HCT116 (cell line): ENCODE measurements at places on chromosomes 7 and 10. TPM values are rescaled to one million over a fixed set of nuclear protein-coding genes. Genes with fewer than 3 reads are reported as not detected.

DNA sequence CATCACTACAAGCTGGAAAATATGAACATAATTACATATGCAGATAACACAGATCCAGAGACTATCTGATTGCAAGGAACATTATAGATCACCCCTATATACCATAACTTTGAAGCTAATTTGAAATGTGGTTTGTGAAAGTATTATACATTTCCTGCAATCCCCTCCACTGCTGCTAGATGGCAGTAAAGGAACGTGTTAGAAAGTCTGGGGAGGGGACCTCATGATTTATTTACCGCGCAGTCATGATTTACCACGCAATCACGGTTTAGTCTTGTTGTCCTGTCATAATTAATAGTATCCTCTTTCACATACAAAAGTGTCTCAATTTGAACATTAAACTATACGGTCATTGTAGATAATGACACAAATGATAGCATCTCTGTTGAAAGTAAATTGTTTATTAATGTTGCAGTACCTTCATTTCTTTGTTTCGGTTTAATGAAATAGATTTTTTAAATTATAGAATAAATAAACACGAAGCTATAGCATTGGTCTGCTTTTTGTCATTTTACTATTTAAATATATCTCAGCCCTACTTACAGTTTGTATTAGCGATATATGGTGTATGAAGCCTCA lies 145.3 kb upstream of the PRSS1 start:
- peak; percentile 53 for DNase-seq

DNA sequence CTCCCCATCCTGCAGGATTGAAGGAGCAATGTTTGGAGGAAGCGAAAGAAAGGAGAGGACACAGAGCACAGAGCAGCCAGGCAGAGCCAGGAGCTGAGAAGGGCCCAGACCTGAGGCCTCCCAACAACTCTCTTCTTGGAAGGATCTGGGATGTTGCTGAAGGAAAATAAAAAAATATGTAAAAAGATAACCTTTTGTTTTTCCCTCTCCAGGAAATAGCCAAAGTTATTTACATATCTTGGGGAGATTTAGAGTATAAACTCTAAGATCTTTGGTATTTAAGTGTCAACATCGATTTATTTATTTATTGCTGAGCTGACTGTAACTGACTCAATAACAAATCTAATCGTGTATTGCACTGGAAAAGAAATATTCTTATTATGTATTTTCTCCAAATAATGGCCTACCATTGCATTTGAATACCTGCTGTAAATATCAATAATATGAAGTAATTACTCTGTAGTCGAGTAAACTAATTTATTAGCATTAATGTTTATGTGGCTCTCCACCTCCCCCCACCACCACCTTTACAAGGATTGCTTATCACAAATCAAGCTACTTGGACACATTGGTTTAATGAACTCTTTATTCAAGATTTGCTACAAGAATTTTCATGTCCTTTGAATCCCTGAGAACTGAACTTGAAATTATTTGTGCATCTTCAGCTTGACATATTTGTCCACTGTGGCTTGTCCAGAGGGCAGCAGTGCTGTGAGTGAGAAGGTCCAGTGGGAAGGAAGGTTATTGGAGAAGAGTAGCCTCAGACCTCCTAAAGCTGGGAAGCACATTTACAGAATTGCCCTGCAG lies 1.8 kb upstream of the HOXA11 start:
- DNase-seq, result no peak

GRCh38 chr7:118054529-118054928 lies 129.4 kb upstream of the LSM8 start:
- DNase-seq, result no peak

Gene NME8
- total RNA-seq, result not detected
